Effector memory CD8-positive, alpha-beta T cell (primary cell): ENCODE measurements at places on chromosomes 4 and X.

GRCh38 chrX:2533424-2533823 is 32.6 kb upstream of the DHRSX start:
- no peak overlapping the region for H3K4me3 ChIP-seq
- H3K4me1 ChIP-seq: no peaks in the 10 kb centered on the region
- H3K27ac ChIP-seq: no peak overlapping the region
- DNase-seq: no peak
- H3K27me3 ChIP-seq: peaks cover 3% of the 10 kb centered on the region

- H3K27me3 ChIP-seq: peaks cover 71% of the 10 kb centered on the region
- no peak overlapping the region for H3K4me3 ChIP-seq
- no peaks in the 10 kb centered on the region for H3K4me1 ChIP-seq
- no peak for DNase-seq
- H3K36me3 ChIP-seq: no peaks in the 10 kb centered on the region
These were observed 11.7 kb downstream of the PROM1 start for GRCh38 chr4:16072168-16072567.

DNA sequence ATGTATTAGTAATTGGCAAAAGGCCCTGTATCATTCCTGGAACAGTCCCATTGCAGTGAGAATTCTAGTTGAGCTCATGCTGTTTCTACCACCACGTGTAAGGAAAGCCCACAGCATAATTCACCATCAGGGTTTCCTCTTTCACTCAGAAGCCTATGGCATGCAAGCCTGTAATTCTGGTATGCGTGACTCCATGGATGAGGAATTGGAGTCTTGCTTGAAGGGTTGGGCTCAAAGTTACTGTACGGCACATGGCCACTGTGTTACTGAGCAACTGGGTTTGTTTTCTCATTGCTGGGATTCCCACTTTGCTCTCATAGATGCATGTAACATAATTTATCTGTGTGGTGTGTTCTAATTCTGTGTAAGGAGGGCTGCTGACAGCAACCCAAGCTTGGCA is 132.3 kb upstream of the NR3C2 start:
- H3K4me1 ChIP-seq: no peaks in the 10 kb centered on the region
- H3K27me3 ChIP-seq: no peaks in the 10 kb centered on the region
- no peak overlapping the region for H3K27ac ChIP-seq
- DNase-seq: no peak
- no peaks in the 10 kb centered on the region for H3K36me3 ChIP-seq
- H3K4me3 ChIP-seq: no peak overlapping the region

GRCh38 chr4:113809311-113809710 is 47.8 kb upstream of the CAMK2D start:
- no peak overlapping the region for H3K4me3 ChIP-seq
- no peaks in the 10 kb centered on the region for H3K36me3 ChIP-seq
- no peak overlapping the region for H3K27ac ChIP-seq
- DNase-seq: no peak
- peaks cover 5% of the 10 kb centered on the region for H3K27me3 ChIP-seq
